Stimulated activated CD4-positive, alpha-beta T cell treated with anti-CD3 and anti-CD28 coated beads, Interleukin-1b, Interleukin-23, amount 100 ng/mL, for 24 hours (primary cell): ENCODE measurements at places on chromosomes 2 and 18.

- no peak for DNase-seq
Observed at GRCh38 chr2:192053921-192054320, 140.8 kb downstream of the TMEFF2 start.

DNA sequence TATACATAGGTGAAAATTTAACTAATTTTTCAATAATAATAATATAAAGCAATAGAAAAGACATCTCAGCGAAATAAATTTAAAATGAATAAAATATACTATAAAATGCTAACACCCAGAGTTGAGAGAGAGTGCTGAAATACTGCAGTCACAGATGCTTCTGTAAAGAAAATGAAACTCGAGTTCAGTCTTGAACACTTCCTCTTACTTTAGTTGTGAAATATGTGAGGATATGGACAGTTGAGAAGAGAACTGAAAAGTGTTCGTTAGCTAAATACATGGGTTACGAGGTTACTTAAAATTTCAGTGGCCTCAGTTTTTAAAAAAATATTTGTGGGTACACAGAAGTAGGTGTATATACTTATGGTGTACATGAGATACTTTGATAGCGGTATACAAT is 106.8 kb downstream of the DNAH7 start:
- DNase-seq, result no peak

GRCh38 chr2:72131916-72132841 is 15.5 kb downstream of the CYP26B1 start:
- DNase-seq, result no peak

GRCh38 chr18:8947566-8947965 is 154.9 kb upstream of the NDUFV2 start:
- no peak for DNase-seq

- no peak for DNase-seq
Observed at GRCh38 chr2:136182315-136182714, 64.4 kb upstream of the CXCR4 start.

DNA sequence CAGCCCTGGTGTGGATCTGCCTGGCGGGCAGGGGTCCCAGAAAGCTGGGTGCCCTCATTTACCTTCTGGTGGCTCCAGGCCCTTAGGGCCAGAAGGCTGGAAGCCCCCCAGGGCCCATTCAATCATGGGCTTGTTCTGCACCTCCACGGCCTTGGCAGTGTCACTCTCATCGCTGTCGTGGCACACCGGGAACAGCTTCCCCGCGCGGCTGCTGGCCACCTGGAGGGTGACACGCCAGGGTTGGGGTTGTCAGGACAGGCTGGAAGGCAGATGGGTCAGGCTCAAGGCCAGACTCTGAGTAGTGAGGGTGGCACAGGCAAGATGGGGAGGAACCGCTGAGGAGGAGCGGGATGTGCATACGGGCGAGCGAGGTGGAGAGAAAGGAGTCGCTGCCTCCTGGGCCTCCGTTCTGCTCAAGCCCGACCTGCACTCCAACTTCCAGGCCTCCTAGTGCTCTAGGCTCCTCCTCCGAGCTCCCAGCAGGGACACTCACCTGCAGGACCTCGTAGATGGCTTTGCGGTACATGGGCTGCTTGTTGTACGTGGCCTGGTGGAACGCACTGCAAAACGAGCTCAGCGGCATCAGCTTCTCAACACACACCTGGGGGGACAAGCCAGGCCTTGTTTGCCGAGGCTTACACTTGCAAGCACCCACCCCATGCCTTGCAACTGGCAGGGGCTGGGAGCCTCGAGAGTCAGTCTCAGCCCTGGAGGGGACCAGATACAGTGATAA is 78.3 kb upstream of the POMC start:
- DNase-seq, result no peak

DNA sequence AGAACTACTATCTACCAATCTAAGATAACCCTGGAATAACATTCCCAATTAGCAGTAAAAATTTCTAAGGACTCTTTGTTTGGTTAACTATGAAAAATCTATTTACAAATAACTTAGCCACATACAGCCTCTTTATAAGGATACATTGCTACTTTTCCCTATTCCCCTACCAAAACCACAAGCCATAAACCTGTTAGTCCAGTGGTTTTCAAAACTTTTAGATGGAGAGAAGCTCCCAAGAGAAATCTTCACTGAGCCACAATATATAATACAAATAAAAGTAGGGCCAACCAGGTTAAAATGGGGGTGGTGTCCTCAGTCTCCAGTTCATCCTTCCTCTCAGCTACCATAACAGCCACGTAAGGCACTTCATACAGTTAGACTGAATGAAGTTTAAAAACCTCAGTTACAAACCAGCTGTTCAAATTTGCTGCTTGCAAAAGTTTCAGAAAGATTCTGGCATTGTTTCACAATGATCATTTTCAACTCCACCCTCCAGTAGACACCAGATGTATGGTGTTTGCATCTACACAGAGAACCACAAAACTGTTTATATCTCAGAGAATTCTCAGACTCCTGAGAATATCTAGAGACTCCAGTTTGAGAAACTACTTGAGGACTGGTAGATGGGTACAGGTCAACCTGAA is 26.0 kb downstream of the SOS1 start:
- no peak for DNase-seq
